ENCODE measurements at places on chromosomes 1 and 21.

GRCh38 chr1:63674238-63674864 is 81.1 kb downstream of the PGM1 start:
- no peak for DNase-seq

DNA sequence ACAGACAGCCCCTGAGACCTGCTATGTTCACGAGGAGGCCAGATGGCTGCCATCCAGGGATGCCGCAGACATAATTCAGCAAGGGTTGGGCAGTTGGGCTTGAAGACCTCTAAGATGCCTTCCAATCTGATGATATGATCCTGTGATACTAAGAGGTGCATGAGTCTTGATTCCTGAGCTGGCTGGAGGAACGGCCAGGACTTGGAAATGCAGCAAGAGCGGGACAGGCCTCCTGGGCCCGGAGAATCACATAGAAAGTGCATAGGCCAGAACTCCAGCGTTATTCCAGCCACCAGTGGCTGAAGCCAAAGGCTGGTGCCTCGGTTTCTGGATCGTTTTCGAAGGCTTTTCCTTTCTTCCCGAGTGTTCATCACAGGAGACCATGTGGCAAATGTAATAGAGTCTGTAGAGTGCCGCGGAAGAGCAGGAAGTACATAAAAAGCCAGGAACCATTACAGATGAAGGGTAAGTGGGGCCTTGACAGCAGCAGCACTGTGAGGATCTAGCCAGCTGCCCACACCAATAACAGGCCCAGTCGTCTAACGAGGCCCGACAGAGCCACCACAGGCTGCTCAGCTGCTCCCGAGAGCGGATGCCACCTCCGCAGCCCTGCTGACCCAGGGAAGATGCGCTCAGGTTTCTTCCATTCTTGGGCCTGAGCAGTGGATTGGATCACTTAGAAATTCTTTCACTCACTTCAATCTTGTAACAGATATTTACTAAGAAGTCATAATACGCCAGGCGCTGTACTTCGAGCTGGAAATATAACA is 14.0 kb upstream of the LHX4 start:
- DNase-seq: no peak

DNA sequence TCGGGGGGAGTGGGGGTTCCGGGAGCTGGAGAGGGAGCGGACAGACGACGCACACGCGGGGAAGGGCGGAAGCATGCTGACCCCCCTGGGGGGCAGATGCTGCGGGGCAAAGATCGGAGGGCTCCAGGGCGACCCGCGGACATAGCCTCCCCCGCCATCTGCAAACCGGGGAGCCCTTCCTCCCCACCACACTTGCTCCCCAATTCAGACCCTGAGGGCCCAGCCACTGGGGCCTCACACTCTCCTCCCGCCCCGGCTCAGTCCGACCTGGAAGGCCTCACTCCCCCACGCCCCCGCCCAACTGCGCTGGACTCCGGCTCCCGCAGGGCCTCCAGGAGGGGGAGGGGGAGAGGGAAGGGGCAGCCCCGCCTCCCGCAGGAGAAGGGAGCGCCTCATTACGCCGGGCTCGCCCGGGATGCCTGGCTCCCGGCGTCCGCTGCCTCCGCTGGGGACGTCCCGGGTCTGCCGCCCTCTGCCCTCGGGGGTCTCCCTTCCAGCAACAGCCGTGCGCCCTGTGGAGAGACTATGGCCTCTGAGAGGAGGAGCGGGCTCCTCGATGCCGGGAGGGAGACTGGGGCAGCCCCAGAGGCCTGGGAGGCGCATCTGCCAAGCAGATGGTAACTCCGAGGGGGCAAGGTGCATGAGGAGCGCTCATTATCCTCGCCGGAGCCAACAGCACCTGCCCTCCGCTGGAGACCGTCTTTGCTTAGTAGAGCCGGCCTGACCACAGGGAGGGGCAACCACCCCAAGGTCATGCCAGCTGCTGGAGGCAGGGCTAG is 636 bp upstream of the CAMK2N1 start:
- DNase-seq: no peak

GRCh38 chr1:201559679-201560162 is 20.8 kb downstream of the NAV1 start:
- DNase-seq: peak; percentile 9

DNA sequence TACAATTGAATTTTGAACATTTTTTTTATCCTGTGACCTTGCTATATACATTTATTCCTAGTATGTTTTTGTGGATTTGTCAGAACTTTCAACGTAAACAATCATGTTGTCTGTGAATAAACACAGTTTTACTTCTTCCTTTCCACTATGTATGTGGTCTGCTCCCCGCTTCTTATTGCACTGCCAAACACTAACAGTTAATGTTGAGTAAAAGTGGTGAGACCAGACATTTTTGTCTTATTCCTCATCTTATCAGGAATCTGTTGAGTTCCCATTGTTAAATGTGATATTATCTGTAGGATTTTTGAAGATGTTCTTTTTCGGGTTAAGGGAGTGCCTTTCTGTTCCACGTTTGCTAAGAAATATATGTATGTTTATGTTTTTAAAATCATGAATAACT is 45.9 kb downstream of the CAMSAP2 start:
- no peak for DNase-seq

GRCh38 chr1:32380057-32380456 is 14.2 kb downstream of the BSDC1 start:
- no peak for DNase-seq

DNA sequence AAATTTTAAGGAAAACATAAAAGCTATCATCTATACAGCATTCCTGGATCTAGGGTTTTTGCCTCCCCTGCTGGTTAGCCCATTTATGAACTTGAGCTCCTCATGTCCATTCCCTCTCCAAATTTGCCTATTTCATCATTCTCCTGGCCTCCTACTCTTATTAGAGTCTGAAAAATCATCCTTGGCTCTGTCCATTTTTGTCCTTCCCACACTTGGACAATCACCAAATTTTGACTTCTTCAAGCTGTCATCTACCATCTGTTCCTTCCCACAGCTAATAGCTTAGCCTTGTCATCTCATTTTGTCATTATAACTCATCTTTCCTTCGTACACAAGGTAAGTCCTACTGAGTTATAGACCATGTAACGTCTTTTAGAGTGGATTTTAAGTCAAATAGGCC is 2.2 kb upstream of the HENMT1 start:
- DNase-seq: no peak

DNA sequence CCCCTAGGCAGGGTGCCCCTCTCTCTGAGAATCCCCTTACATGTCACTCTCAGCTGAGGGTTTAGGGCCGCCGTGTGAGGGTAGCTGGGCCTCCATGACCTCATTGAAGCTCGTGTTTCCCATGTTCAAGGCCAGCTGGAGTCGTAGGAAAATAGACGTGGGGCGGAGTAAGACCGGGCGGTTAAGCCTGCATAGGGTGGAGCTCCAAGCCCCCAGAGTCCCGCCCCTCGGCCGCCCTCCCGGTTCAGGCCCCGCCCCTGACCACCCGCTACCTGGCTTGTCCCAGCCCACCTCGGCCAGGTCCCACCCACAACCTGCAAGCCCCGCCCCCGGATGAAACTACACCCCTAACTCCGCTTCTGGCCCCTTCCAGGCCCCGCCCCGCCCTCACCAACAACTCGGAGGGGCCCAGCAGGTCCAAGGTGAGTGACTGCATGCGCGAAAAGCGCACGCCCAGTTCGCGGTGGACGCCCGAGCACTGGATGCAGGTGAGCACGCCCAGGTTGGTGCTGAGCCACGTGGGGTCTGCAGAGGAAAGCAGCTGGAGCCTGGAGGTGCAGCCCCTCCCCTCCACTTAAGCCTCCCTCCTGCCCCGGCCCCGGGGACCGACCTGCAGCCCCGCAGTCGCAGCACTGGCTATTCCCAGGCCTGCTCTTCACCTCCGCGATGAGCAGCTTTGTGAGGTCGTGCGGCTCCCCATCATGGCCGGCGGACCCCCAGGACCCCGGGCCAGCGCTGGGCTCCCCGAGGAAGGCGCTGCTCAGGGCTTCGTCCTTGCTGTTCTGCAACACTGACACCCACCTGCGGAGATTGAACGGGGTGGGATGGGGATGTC is 12.2 kb upstream of the TCEA3 start:
- no peak for DNase-seq

DNA sequence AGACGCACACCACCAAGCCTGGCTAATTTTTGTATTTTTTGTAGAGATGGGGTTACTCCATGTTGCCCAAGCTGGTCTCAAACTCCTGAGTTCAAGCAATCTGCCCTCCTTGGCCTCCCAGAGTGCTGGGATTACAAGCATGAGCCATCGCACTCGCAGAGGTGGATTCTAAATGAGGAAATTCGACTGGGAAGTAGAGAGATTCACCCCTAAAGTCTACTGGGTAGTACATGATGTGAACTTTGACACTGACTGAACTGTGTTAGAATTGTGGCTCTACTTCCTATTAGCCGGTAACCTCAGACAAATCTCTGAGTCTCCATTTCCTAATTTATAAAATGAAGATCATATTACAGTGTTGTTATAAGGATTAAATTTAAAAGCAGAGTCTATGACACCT is 276.0 kb upstream of the NR5A2 start:
- DNase-seq: no peak

GRCh38 chr21:43916691-43917514 is 51.9 kb downstream of the AGPAT3 start:
- peak; percentile 71 for DNase-seq

- no peak for DNase-seq
Measured at GRCh38 chr1:159917533-159918351, 7.6 kb downstream of the TAGLN2 start.

DNA sequence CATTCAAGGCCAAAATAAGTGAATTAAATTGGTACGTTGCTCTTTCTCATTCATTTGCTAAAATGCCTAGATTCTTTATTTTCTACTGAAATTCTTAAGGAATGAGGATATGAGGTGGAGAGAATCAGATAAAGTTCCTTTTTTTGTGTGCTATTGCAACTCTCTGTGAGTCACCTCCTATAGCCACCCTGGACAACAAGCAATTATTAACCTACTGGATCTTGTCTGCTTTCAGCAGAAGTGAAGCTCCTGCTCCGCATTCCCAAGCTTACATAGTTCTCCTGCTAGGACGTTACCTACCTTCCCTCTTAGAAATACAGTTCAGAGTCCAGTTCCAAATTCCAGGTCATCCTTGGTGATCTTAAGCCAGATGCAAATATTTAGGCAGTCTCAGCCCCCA is 4.8 kb upstream of the KCNJ6 start:
- DNase-seq: no peak

DNA sequence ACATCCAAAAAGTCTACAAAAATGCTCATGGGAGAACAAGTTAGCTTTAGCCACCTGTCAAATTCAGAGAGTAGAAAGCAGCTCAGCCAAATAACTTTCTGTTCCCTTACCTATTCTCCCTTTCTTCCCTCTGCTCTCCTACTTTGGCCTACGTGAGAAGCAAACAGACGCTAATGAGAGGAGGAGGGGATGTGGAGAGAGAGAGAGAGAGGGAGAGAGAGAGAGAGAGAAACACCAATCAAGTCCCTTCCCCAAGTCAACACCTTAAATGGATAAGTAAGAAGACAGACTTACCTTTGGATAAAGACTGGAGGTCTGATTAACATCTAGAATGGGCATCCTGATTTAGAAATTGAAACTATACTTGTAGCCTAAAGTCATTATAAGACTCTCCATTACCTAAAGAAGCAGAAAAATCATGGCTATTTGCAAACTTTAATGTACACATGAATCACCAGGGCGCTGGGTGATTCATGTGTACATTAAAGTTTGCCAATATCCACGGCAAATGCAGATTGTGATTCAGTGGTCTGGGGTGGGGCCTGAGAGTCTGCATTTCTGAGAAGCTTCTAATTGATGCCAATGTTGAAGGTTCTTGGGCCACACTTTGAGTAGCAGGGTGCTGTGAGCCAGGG is 13.1 kb upstream of the DUSP12 start:
- DNase-seq: no peak

GRCh38 chr1:7432102-7432899 is 338.8 kb upstream of the VAMP3 start:
- no peak for DNase-seq

GRCh38 chr1:230682882-230683610 is 30.9 kb downstream of the AGT start:
- DNase-seq: no peak

GRCh38 chr1:158932171-158932570 is 819 bp downstream of the PYHIN1 start:
- DNase-seq: no peak

GRCh38 chr1:27296773-27297291 is 25.1 kb upstream of the TMEM222 start:
- DNase-seq: no peak

- DNase-seq: no peak
Measured at GRCh38 chr1:199396456-199396855, 631.1 kb upstream of the NR5A2 start.

All from GM12878 (cell line).